ENCODE measurements at places on chromosomes 4 and X.
A peak's percentile ranks its signal among the peaks of the same experiment; 100 is the strongest.

DNA sequence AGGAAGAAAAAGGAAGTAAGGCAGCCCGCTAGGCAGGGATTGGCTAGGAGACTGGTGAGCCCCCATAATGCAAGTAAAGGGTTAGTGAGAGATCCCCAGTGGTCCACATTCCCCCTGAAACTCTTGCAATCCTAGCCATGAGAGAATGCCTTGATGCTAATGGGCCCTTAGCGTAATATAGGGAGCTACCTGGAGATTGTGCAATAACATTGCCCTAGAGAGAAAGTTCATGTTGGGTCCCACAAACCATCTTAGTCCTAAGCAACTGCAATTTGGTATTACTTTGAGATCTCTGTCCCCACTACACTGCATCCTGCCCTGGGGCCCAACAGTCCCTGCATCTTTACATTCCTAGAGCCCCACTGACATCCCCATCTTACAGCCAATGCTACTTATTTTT is 188.5 kb downstream of the KLHL4 start:
- DNase-seq, result no peak

GRCh38 chr4:74362347-74362746 is 2.6 kb upstream of the EREG start:
- no peak for DNase-seq

DNA sequence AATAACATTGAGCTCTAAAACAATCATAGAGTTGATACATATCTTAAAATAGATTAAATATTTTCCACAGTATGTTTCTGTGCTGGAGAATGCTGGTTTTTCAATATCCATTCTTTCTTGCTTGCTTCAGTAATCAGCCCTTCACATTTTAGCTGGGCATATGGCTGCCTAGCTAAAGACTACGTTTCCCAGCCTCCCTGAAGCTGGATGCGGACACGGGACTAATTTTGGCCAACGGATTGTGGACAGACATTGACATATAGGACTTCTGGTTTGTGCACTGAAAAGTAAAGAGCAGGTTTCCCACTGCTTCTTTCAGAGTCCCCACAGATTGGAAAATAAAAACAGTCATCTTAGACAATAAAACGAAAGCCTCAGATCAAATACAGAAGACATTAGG is 97.3 kb downstream of the COL25A1 start:
- no peak for DNase-seq

DNA sequence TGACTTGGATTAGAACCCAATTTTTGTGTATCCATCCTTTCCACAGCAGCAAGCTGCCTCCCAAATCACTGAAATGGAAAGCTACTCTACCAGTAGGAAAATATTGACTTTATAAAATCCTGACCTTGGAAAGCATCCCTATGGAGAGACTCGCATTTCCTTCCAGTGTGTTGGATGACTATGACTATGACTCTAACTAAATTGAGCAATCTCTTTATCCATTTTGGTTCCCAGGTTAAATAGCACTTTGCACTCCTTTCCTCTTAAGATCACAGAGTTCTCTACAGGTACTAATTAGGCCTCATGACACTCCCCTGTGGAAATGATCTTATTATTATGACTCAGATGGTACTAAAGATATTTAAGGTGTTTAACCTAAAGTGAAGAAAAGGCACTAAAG is 431.8 kb downstream of the PPARGC1A start:
- DNase-seq, result no peak

DNA sequence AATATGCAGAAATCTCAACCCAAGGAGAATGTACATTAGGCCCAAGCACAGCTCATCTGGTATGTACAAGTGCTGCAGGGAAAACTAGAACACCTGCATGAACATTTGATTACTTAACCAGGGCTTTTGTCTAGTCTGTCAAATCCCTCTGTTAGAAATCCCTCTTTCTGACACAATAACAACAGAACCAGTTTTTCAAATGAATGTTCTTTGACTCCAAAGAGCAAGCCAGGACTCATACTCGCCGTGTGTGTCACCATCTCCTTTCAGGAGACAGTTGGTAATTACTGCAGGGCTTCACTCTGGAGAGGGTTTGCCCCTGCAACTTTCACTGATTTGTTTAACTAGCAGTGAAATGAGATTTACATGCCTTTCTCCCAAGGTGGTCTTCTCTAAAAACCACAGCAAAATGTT is 143.0 kb upstream of the FAM241A start:
- DNase-seq, result no peak

GRCh38 chrX:130788786-130789581 is 114.0 kb downstream of the ENOX2 start:
- DNase-seq, result no peak

DNA sequence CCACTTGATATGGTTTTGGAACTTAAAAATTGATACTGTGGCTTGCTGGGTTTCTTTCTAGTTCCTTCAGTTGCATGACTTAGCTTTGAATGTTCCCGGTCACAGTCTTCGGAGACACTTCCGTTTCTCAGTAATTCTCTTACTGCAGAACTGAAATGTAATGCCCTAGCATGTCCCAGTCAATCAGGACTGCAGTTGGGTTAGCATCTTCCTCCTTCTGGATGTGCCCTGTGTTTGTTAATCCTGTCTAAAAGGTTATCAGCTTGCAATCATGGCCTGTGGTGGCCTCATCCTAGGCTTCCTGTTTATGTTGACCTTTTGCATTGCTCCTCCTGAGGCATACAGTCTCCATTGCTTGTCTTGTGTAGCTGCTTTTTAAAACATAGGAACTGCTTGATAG is 275.9 kb downstream of the ARHGAP10 start:
- peak; percentile 26 for DNase-seq

DNA sequence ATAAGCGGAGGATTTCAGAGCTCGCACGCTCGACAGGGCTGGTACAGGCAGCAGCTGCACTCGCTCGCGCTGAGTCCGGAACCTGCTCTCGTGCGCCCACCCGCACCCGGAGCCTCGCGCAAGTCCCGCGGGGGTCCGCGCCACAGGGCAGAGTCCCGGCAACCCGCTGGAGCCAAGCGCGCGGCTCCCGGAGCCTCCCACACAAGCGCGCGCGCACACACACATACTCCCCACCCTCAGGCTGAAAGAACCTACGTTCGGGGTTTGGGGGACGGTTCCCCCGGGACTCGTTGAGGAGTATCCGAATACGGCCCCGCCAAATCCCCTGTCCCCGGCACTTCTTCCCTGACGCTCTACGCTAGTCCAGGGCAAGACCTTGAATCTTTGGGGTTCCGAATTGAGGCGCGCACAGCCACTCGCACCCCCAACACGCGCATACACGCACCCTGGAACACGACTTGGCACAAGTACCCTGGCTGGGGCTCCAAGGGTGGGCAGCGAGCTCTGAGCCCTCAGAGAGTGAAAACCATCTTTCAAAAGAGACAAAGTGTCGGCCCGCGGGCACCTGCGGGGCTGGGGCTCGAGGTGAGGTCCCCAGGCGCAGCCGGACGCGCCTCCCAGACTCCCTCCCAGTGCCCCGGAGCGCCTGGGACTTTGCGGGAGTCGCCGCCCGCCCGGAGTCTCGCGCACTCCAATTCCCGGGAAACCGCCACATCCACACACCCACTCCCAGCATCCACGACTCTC is 952 bp downstream of the ANOS1 start:
- DNase-seq, result no peak
